ENCODE measurements at places on chromosomes 1 and 21. TPM values are rescaled to one million over a fixed set of nuclear protein-coding genes. Genes with fewer than 3 reads are reported as not detected.

The PYHIN1 gene
- not detected for total RNA-seq

The IL22RA1 gene
- 0.21 TPM for total RNA-seq

The KIF17 gene
- 9.9 TPM for total RNA-seq

The OR6K3 gene
- not detected for total RNA-seq

The GJB5 gene
- total RNA-seq: 0.71 TPM

The S100A9 gene
- not detected for total RNA-seq

The SPRR2F gene
- 1.0 TPM for total RNA-seq

The GCSAML gene
- not detected for total RNA-seq

The TSTD1 gene
- 60.9 TPM for total RNA-seq

The KCNE2 gene
- total RNA-seq: 0.37 TPM

DNA sequence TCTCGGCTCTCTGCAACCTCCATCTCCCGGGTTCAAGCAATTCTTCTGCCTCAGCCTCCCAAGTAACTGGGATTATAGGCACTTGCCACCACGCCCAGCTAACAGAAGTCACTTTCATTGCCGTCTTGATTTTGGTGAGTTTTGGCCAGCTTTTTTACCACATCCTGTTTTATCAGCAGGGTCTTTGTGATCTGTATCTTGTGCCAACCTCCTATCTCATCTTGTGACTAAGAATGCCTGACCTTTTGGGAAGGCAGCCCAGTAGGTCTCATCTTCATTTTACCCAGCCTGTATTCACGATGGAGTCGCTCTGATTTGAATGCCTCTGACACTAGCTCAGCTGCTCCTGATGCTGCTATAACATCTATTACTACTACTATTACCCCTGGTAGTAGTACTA lies 46.8 kb upstream of the BARHL2 start:
- DNase-seq: no peak
- no peak overlapping the region for H3K27ac ChIP-seq
- no peaks in the 10 kb centered on the region for H3K4me1 ChIP-seq

- no peak for DNase-seq
- no peaks in the 10 kb centered on the region for H3K36me3 ChIP-seq
- no peaks in the 10 kb centered on the region for H3K4me1 ChIP-seq
- no peak overlapping the region for H3K4me3 ChIP-seq
- H3K27ac ChIP-seq: no peak overlapping the region
These were observed 135.4 kb downstream of the LMO4 start for GRCh38 chr1:87464022-87464490.

GRCh38 chr1:228249513-228250305 lies 41.9 kb downstream of the OBSCN start:
- DNase-seq: peak; percentile 17
- H3K27ac ChIP-seq: no peak overlapping the region
- H3K4me3 ChIP-seq: no peak overlapping the region
- H3K36me3 ChIP-seq: peaks cover 58% of the 10 kb centered on the region

GRCh38 chr1:34796990-34797389 lies 4.2 kb downstream of the GJA4 start:
- peaks cover 12% of the 10 kb centered on the region for H3K4me1 ChIP-seq
- H3K4me3 ChIP-seq: no peak overlapping the region
- DNase-seq: no peak

DNA sequence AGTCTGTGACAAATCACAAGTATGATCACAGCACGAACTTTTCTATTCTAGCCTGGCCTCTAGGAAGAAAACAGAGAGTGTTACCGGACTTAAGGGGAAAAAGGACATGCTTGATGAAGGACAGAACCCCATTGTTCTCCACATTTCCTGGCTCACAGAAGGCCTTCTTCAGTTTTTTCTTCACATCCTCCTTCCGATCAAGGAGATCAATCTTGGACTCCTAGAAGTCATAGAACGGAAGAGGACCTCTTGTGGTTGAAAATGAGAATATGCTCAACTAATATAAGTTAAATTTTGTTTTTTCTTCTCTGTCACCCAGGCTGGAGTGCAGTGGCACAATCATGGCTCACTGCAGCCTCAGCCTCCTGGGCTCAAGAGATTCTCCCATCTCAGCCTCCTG lies 30.3 kb downstream of the YARS1 start:
- no peaks in the 10 kb centered on the region for H3K4me1 ChIP-seq
- H3K36me3 ChIP-seq: peaks cover 86% of the 10 kb centered on the region
- H3K27me3 ChIP-seq: no peaks in the 10 kb centered on the region

GRCh38 chr1:63787875-63788274 lies 14.1 kb downstream of the ROR1 start:
- H3K27ac ChIP-seq: no peak overlapping the region
- H3K36me3 ChIP-seq: no peaks in the 10 kb centered on the region
- no peak for DNase-seq
- H3K27me3 ChIP-seq: no peaks in the 10 kb centered on the region
- H3K4me1 ChIP-seq: peaks cover 56% of the 10 kb centered on the region

DNA sequence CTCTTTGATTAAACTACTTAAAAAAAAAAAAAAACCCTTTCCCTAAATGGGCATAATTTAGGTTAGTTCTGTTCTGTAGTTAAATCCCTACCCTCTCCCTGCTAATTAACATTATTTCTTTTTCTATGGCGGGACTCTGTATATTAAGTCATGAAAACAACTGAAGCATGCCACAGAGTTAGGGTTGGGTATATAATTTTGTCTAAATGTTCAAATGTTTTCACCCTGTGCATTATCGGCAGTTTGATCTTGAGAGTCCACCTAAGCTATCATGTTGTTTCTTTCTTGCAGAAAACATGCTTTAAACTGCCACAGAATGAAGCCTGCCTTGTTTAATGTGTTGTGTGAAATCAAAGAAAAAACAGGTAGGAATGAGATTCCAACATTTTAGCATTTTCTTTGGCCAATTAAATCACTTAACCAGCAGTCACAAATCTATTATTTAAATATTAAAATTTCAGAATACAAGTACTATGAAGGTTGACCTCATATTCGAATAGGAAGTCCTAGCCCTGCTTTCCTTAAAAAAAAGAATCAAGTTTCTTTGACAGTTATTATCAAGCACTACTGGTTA lies 4.0 kb downstream of the PBX1 start:
- H3K36me3 ChIP-seq: 0 out of 2 replicates have a peak, but pooled peaks cover 2% of the 10 kb centered on the region
- peak overlapping the region; percentile 93 for H3K4me3 ChIP-seq
- no peak for DNase-seq
- no peaks in the 10 kb centered on the region for H3K27me3 ChIP-seq
- peaks cover 18% of the 10 kb centered on the region for H3K4me1 ChIP-seq

- no peak overlapping the region for H3K4me3 ChIP-seq
- no peaks in the 10 kb centered on the region for H3K27me3 ChIP-seq
- no peak for DNase-seq
These were observed 69.1 kb upstream of the TEKT2 start for GRCh38 chr1:36014722-36015220.

GRCh38 chr21:45074818-45075595 lies 627 bp downstream of the ADARB1 start:
- H3K4me1 ChIP-seq: no peaks in the 10 kb centered on the region
- H3K27me3 ChIP-seq: peaks cover 4% of the 10 kb centered on the region
- H3K4me3 ChIP-seq: peak overlapping the region; percentile 93
- H3K27ac ChIP-seq: no peak overlapping the region
- no peak for DNase-seq

- no peak overlapping the region for H3K27ac ChIP-seq
- no peak overlapping the region for H3K4me3 ChIP-seq
- no peaks in the 10 kb centered on the region for H3K27me3 ChIP-seq
- DNase-seq: no peak
- H3K36me3 ChIP-seq: no peaks in the 10 kb centered on the region
These were observed 47.7 kb downstream of the UTP25 start for GRCh38 chr1:209875515-209875914.

- DNase-seq: no peak
- no peaks in the 10 kb centered on the region for H3K4me1 ChIP-seq
- H3K36me3 ChIP-seq: no peaks in the 10 kb centered on the region
- no peak overlapping the region for H3K4me3 ChIP-seq
- H3K27ac ChIP-seq: no peak overlapping the region
These were observed 8.7 kb upstream of the PIGM start for GRCh38 chr1:160040476-160040875.

DNA sequence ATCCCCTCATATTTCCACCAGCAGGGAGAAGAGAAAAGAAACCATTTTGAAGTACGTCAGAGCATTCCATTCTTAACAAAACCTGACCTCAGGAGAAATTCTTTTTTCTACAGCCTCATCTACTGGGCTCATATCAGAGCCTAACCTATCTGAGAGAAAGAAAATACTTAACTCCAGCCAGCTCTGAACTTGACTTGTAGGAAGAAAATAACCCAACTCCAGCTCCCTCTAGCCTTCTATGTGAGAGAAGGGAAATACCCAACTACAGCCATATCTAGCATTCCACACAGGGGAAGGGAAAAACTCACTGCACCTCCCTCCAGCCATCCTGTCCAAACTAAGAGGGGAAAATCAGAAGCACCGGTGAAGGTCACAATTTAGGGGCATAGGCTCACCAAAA lies 57.7 kb downstream of the SPATA6 start:
- H3K27me3 ChIP-seq: no peaks in the 10 kb centered on the region
- DNase-seq: no peak
- H3K4me3 ChIP-seq: no peak overlapping the region

DNA sequence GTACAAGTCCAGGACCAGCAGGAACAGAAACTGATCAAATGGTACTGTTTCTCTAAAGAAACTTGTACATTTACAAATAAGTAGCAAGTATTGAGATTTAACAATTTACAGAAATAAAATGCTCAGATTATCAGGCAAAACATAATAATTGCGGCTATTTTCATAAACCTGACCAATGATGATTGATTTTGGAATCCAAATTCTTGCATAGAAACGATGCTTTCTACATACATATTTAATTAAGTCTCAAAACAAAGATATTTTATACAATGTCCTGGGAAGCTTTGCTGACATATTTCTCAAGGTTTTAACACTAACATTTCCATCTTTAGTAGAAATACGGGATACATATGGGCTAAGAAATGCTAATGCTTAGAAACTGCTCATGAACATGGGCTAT lies 157.1 kb downstream of the VAV3 start:
- DNase-seq: no peak
- H3K27me3 ChIP-seq: no peaks in the 10 kb centered on the region
- H3K36me3 ChIP-seq: no peaks in the 10 kb centered on the region
- H3K4me1 ChIP-seq: peaks cover 8% of the 10 kb centered on the region
- no peak overlapping the region for H3K27ac ChIP-seq
- H3K4me3 ChIP-seq: no peak overlapping the region

DNA sequence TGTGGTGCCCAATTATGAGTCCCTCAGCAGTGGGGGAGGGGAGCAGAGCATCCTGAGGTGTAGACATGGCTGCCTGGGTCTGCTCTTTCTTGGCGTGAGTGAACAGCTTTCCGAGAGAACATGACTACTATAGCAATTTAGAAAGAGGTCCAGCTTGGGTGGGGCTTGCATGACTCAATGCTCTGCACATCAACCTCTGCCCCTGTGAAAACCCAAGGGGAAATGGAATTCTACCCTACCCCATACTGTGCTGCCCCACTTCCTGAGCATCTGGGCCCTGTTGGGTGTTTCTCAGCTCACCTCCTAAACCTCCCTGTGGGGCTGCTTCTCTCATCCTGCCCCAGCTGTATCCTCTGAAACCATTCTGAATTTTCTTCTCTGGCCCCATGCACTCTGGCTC lies 8.2 kb upstream of the AZIN2 start:
- no peaks in the 10 kb centered on the region for H3K36me3 ChIP-seq
- no peaks in the 10 kb centered on the region for H3K4me1 ChIP-seq
- no peak overlapping the region for H3K27ac ChIP-seq

DNA sequence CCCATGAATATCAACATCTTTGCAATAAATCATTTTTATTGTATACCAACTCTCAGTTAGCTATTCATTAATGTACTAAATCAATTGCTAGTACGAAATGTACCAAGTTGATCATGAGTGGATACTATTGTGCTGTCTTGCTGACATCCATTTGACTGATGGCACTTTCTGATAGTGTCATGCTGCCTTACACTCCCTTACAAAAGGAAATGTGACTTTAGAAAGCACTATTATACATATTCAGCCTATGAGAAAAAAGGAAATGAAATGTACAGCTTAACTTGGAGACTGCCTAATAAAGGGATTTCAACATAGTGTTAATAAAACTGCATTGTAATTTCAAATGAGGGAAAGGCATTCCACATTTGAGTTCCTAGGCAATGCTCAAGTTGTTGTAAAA lies 52.2 kb downstream of the PLA2G4A start:
- no peaks in the 10 kb centered on the region for H3K4me1 ChIP-seq
- no peak overlapping the region for H3K27ac ChIP-seq
- DNase-seq: no peak
- no peak overlapping the region for H3K4me3 ChIP-seq

DNA sequence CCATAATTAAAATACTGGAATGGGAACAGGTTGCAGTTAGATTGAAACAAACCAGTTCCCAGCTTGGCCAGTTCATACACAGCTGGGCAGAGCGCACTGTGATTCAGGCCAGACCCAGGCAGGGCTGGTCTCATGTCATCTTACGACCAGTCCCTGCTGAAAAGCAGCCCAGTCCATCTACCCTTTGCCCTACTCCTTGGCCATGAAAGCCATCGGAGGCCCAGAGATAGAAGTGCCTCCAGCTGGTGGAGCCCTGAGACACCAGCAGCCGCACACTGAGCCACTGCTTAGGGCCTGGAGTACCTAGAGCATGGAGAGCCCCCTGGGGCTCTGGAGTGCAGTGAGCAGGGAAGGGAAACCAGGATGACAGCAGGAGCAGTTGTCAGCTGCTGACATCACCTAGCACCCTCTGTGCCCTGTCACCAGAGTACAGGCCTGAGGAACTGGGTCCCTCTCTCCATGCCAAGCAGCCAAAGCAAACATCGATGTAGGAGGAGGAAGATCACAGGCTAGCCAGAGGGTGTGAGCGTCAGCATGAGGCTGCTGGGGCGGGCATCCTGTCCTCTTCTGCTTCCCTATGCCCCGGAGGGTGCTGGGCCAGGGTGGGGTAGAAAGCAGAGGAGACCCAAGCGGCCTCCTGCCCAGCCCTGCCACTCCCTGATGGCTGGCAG lies 34.2 kb upstream of the TMEM125 start:
- H3K4me3 ChIP-seq: no peak overlapping the region
- H3K27ac ChIP-seq: no peak overlapping the region
- H3K27me3 ChIP-seq: no peaks in the 10 kb centered on the region
- DNase-seq: no peak
- H3K36me3 ChIP-seq: no peaks in the 10 kb centered on the region

- DNase-seq: no peak
- H3K4me3 ChIP-seq: no peak overlapping the region
- H3K27me3 ChIP-seq: no peaks in the 10 kb centered on the region
- H3K4me1 ChIP-seq: no peaks in the 10 kb centered on the region
These were observed 7.0 kb downstream of the OPRD1 start for GRCh38 chr1:28819020-28819419.

- DNase-seq: no peak
- peaks cover 23% of the 10 kb centered on the region for H3K36me3 ChIP-seq
- H3K4me3 ChIP-seq: no peak overlapping the region
- no peaks in the 10 kb centered on the region for H3K27me3 ChIP-seq
These were observed 12.9 kb downstream of the PFKL start for GRCh38 chr21:44312716-44313115.

Measured in H1 (cell line).